ENCODE measurements at places on chromosomes 1 and 21. TPM values are rescaled to one million over a fixed set of nuclear protein-coding genes. Genes with fewer than 3 reads are reported as not detected.

DNA sequence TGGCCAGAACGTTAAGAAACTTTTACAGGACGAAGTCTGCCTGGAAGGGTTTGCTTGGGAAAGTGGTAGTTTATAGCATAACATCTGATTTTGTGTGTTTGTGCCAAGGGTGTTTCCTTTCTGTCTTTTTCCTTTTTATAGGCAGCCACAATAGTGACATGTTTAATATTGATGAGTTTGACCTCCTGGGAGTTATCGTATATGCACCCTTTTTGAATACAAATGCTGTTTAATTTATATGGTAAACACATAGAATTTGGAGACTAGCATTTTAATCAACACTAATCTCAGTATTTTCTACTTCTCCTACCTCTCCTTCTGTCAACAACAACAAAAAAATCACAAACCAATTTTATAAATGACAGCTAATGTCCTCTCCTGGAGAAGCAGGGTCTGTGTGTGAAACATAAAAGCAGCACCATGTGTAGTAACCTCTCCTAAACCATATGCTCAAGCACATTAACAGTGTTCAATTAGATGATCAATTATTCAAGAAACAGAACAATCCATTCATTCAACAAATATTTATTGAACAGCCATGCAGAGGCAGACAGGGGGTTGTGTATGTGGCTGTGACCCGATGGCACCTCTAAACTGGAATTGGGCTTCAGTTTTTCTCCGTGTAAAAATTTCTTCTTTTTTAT, 604 bp upstream of the FMN2 start:
- no peak for DNase-seq

DNA sequence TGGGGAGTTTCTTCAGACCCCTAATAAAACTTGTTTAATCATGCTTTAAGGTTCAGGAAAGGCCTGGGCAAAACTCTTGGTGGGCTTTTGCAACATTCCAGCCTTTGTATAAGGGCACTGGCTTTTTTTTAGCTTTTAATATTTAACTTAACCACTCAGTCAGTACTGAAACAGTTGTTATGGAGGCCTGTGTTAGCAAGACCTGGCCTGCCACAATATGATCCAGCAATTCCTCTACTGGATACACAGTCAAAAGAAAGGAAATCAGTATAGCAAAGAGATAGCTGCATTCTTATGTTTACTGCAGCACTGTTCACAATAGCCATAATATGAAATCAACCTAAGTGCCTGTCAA, 75.1 kb upstream of the COG2 start:
- no peak for DNase-seq

The DCDC2B gene
- not detected for total RNA-seq

DNA sequence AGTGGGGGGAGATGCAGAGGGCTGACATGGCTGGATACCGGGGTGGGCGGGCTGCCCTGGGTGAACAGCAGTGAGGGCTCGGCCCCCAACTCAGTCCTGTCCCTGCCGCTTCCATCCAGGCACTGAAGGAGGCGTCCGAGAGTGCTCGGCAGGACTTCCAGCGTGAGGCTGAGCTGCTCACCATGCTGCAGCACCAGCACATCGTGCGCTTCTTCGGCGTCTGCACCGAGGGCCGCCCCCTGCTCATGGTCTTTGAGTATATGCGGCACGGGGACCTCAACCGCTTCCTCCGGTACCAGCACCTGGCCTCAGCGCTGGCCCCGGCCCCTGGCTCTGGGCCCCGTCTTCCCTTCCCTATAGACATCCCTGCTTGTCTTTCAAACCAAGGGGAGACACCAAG, 15.6 kb downstream of the NTRK1 start:
- no peak for DNase-seq

DNA sequence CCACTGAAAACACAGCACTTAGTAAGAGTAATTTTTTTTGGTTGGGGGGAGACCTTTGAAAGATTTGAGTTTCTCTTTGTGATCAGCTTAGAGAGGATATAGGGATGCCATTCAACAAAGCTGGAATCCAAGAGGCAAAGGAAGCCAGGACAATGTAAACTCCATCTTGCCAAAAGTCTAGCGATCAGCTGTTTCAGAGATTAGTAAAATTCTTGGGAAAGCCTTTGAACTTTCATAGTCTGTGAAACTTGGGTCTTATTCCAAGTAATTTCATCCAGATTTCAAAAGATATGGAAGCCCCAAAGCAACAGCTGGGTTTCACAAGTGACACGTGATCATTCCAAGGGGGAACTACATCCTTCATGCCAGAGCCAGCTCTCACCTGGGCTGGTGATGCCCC, 30.2 kb upstream of the TNR start:
- no peak for DNase-seq

- no peak for DNase-seq
Observed at GRCh38 chr1:245571815-245572294, 417.1 kb downstream of the KIF26B start.

DNA sequence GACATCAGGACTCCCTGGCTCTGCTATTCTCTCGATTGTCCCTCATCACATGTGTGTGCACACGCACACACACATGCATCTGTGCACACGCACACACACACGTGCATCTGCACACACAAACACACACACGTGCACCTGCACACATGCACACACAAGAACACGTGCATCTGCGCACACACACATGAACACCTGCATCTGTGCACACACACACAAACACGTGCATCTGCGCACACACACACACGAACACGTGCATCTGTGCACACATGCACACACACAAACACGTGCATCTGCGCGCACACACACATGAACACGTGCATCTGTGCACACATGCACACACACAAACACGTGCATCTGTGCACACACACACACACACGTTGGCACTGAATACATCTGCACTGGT, 14.7 kb downstream of the S100A7A start:
- DNase-seq = no peak

- DNase-seq = no peak
Observed at GRCh38 chr1:60703155-60703554, 379.2 kb upstream of the NFIA start.

The SLC25A33 gene
- total RNA-seq = 6.5 TPM

The DAB1 gene
- total RNA-seq = not detected

GRCh38 chr1:44154049-44154448, 12.6 kb upstream of the KLF18 start:
- no peak for DNase-seq

DNA sequence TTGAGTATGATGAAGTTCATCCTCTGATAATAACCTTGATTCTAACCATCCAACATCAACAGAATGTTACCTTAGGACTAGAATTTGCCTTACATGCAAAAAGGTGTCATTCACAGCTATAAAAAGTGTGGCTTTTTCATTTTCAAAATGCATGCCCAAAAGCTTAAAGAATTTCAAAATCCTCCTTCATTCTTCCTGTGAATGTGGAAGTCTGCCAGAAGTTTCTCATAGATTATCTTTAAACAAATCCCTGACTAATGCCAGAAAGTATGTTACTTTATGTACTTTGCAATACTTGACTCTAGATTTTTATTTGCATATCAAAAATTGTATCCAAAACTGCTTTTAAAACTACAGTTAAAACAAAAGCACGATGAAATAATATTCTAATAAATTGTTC, 270.6 kb upstream of the ZRANB2 start:
- no peak for DNase-seq

The GNG4 gene
- total RNA-seq = 2.3 TPM

The OR2L8 gene
- total RNA-seq = not detected

DNA sequence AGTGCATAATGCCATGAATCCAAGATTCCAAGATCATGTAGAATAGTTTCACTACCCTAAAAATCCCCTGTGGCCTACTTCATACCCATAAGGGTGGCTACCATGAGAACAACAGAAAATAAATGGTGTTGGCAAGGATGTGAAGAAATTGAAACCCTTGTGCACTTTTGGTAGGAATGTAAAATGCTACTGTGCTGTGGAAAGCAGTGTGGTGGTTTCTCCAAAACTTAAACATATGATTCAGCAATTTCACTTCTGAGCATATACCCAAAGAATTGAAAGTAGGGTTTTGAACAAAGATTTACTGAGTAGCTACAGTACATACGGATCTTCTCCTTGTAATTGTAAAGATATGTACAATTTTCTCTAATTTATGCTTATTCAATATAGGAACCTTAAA, 16.0 kb downstream of the FNBP1L start:
- DNase-seq = no peak

DNA sequence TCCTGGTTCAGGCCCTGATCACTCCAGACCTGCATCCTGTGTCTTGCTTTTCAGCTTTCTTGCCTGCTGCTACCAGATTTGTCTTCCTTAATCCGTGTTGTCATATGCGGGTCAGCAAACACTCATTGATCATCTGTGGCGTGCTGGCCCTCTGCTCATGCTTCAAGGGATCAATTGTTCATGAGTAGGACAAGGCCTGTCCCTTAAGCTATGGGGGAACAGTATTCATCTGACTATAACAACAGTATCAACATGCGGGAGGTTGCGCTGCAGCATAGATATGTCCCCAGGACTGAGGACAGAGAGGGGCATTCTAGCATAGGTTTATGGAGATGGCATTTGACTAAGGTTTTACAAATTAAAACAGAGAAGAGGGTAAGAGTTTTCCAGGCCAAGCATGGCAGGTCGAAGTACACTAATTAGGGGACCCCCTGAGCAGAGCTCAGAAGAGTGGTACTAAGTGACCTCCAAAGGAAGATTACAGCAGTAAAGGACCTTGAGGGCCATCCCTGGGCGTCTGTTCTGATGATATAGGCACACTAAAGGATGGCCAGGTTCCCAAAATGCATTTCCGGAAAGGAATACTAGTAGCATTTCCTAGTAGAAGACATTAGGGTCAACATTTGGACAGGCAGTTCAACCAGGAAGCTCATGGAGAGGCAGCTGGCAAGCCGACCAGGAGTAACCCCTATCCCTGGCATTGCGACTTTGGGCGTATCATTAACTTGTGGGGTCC, 811 bp upstream of the ZNF672 start:
- DNase-seq = no peak

DNA sequence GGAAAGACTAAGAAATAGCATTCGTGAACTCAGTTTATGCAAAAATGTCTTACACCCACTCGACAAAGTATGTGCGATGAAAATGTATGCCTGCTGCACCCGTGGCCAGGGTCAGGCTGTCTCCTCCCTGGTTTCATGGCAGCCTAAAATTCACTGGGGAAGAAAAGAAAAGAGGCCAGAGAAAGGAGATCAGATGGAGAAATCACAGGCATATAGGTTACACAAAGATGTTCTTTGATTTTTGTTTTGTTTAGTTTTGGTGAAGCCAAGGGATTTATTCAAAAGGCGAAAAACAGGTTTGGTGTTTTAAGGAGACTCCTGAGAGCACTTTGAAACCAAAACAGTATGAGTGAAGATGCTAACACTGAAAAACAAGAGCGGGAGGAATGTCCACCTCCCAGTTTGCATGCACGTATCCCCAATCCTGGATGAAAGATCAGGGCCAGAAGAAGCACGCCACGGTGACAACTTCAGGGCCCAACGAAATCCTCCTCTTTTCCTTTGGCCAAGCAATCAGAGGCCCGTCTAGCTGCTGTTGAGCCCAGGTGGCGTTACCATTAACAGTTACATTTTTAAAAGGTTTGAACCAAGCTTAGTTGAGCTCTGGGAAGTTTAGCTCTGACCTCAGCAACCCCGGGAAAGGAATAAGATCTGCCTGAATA, 992 bp upstream of the SSX2IP start:
- no peak for DNase-seq

GRCh38 chr21:23930565-23930964, 1676.7 kb downstream of the MRPL39 start:
- no peak for DNase-seq

DNA sequence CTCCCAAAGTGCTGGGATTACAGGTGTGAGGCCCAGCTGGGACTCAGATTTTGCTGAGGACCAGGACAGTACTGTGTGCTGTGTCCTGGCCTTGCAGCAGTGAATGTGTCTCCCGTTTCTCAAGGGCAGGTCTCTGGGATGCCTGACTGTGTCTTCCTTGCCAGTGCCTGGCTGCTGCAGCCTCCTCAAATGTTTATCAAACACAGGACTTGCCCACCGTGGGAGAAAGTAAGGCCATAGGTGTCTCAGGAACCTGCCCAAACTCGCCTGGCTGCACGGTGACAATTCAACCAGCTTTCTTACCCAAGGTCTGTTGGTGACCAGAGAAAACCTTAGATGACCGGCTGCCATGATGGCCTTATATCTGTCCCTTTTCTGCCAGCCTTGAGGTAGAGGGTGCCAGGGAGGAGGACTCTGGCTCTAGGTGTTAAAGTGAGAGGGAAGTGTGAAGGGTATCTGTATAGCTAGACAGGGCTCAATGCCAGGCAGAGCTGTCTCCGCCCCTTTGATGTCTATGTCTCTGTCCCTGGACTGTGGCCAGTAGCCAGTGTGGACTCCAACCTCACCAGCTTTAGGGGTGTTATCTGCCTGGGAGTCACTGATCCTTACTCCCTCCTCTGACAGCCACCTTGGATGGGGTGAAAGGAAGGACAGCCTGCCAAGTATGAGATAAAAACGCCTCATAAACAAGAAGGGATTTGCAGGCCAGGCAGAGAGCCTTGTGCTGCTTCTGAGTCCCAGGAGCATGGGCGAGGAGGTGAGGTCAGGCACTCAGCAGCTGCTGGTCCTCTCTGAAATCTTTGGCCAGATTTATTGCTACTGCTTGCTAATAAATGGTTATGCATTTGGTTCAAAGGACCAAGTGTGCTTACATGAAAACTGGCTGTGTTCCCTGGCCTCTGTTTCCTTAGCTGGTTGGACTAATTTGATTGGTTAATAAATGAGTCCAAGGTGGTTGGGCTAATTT, 22.3 kb downstream of the IL6R start:
- no peak for DNase-seq

DNA sequence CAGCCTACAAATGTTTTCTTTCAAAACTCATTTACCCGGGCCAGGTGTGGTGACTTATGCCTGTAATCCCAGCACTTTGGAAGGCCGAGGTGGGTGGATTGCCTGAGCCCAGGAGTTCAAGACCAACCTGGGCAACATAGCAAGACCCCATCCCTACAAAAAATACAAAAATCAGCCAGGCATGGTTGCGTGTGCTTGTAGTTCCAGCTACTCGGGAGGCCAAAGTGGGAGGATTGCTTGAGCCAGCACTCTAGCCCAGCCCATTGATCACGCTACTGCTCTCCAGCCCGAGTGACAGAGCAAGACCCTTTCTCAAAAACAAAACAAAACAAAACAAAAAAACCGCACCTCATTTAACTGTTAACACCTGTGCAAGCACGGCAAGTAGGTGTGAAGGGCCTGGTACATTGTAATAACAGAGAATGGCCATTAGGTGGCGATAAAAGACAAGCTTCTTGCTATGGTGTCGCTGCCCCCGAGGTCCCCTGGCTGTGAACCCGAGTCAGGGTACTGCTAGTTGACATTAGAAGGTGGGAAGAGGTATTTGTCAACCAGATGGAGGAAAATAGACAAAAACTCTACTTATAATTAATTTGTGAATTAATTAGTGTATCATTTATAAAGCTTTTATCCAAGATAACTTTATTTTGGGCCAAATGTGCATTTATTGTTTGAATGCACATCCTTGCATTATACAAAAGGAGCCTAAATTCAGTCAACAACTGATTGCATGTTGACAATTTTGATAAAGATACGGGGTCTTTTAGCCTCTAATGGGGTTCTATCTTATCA, 66.5 kb downstream of the SH3BGR start:
- DNase-seq = no peak

The TACSTD2 gene
- not detected for total RNA-seq

DNA sequence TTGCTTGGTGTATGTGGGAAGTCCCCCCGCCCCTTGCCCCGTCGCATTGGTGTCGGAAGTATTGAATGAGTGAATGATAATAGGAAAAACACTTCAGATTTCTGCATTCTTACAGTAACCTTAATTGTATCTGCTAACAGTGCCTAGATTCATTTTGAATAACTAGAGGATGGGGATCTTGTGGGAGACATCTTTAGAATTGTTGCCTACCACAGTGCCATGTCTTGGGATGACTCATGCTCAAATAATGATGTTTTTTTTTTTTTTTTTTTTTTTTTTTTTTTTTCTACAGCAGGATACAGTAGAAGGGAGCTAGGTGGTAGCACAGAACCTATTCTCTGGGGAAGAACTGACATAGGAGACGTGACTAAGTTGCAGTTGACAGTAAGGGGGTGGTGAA, 237.9 kb downstream of the USP25 start:
- DNase-seq = no peak
